ENCODE measurements at places on chromosomes 16 and 17.
A peak's percentile ranks its signal among the peaks of the same experiment; 100 is the strongest.

DNA sequence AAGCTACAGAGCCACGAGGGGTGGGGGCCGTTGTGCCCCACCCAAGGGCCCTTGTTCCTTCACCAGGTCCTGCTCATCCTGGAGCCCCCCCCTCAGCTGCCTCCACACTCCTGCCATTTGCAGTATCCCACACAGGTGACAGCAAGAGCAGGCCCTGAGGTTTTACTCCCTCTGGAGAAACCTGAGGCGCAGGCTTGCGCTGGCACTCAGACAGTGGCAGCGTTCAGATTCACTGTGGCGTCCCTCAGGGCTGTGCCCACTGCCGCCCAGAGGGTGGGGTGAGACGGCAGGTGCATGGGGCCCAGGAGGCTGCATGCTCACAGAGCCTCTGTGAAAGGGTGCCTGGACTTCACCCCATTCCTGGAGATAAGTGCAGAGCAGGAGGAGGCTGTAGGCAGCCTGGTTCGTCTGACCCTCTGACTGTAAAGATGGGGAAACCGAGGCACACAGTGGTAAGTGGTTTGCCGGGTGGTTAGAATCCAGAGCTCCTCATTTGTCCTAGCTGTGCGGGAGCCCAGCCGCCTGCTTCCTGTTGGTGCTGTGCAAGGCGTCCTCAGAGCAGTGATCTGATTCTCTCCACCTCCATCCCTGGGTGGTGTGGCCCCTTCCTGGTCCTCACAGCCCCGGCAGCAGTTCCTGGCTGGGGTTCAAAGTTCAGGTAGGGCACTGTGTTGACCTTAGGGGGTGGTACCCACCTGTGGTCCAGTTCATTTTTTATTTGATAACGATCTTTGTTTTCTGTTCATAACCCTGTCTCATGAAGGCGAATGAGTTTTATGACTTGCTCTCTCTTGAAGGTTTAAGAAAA lies 1.6 kb downstream of the SPIRE2 start:
- DNase-seq: no peak

- DNase-seq: no peak
Measured at GRCh38 chr17:75575197-75575596, 12.4 kb upstream of the MYO15B start.

DNA sequence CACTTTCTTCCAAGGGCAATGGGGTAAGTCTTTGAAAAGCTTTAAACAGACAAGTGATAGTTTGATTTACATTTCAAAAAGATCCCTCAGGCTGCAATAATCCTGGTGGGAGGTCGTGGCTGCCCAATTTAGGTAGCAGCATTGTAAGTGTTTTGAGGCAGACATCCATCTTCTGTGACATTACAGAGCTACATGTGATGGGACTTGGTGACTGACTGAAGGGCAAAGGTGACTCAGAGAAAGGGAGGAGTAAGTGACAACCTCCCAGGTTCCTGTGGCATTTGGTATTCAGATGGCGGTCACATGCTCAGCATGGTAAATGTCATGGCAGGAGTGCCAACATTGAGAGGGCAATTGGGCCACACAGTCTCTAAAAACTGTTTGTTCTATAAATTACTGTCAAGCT lies 26.5 kb downstream of the STAT3 start:
- no peak for DNase-seq

- DNase-seq: no peak
Measured at GRCh38 chr16:89407925-89408300, 82.4 kb downstream of the ANKRD11 start.

GRCh38 chr16:2478279-2478678 lies 3.4 kb downstream of the TBC1D24 start:
- DNase-seq: no peak

DNA sequence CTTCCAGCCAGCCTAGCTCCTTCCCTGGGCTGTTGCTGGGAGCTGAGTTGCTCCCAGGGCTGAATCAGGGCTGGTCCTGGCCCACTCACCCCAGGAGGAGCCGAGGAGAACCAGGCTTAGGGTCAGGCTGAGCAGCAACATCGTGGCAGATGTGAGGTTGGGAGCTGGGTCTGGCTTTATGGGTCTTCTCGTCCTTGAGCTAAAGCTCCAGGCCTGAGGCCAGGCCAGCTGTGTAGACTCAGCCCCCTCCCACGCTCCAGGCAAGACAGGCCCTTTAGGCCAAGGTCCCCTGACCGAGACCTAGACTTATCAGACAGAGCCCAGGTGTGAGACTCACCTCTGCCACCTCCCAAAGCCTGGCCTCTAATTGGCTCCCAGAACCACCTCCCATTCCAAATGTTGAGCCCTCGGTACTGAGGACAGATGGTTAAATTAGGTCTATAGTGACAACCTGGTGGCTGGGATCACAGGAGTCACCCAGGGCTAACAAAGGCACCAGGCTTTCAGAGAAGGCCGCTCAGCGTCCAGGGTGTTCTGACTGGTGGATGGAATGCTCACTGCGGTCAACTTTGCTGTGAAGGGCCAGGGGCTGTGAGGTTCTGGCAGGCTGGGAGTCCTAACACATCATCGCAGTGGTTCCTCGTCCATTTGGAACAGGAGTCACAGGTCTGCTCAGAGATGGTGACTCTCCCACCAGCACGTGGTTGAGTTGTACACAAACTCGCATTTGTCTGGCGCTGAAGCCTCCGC lies at the start of gene CTRL:
Gene CTRL, minus strand, starts transcription at position 151 of the 750 bp plus-strand sequence. Its CDS starts 10 bp downstream, at position 141.
- peak; percentile 13 for DNase-seq

GRCh38 chr16:80123189-80123588 lies 417.6 kb upstream of the DYNLRB2 start:
- no peak for DNase-seq

- peak; percentile 62 for DNase-seq
Measured at GRCh38 chr16:19935694-19936093, 51.0 kb upstream of the GPRC5B start.

GRCh38 chr17:76670020-76670717 lies 26.6 kb upstream of the ST6GALNAC1 start:
- DNase-seq: no peak

GRCh38 chr17:77802333-77802615 lies 156.2 kb upstream of the TNRC6C start:
- DNase-seq: no peak

DNA sequence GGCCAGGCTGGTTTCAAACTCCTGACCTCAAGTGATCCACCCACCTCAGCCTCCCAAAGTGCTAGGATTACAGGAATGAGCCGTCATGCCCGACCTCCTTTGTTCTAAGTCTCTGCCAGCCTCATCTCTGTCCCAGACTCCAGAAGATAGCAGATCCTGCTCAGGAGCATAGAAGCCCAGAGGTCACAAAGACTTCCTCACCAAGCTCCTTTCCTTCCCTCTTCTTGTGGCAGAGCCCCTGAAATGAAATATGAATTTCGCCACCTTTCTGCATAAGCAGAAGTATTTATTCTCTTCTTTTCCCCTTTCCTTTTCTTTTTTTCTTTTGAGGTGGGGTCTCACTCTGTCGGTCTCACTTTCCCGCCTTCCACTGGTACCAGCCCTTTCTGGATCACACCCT lies 11.5 kb upstream of the PIPOX start:
- DNase-seq: no peak

GRCh38 chr17:36152639-36153120 lies 23.8 kb downstream of the TBC1D3B start:
- no peak for DNase-seq

DNA sequence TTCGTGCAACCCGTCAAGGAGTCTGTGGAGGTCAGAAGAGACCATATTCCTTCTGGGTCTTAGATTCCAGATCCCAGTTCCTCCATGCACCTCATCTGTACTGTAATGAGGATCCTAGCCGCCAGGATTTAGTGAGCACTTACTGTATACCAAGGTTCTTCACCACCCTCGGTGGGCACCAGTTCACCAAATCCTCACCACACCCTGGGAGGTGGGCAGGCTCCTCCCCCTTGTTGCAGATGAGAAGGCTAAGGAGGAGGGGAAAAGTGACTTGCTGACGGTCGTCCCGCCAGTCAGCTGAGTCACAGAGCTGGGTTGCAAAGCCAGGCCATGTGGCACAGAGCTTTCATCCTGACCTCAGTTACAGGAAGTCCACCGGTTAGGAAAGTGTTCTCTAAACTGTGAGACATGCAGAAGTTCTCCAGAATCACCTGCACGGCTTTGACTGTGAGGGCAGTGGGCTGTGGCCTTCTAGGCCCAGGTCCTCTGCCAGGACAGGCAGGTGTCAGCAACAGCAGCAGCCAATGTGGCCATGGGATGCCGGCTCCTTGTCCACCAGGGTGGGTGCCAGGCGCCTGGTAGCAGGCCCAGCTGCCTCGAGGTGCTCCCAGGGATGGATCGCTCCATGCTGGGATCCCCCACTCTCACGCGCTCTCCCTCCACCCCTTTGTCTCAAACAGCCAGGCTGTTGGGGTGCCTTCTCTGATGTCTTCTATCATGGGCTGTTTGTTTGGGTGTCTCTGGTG lies 240.3 kb upstream of the GSE1 start:
- DNase-seq: peak; percentile 40

DNA sequence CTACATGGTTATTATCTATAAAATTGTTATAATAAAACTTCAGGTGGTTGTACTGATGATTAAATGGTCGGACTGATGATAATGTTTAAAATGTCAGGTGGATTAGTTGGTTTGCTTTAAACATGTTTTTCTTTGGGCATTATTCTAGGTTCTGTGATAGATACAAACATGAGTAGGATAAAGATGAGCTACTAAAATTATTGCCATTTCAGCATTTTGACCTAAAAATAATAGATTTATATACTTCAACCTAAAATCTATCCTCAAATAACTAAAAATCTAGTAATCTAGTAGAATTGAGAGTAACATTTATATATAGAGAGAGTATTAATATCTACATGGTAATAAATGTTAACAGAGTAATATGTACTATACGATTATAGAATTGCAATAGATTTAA lies 241.7 kb upstream of the CDH8 start:
- DNase-seq: no peak

GRCh38 chr17:50060951-50061712 lies 5.2 kb downstream of the ITGA3 start:
- no peak for DNase-seq

DNA sequence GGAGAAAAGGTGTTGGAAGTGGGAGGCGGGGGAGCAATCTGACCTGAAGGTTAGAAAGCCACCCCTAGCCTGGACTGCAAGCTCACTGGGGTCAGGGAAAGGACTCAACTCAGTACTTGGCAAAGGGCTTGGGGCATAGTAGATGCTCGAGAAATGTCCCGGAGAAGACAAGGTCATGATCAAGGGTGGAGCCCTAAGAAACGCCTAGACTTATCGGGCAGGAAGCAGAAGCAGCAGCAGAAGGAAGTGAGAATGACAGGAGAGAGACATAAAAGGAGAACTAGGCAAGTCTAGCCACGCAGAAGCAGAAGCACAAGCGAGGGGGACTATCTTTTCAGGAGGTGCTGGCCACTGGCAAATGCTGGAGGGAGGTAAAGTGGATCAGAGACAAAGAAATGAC lies 10.2 kb downstream of the COTL1 start:
- no peak for DNase-seq

DNA sequence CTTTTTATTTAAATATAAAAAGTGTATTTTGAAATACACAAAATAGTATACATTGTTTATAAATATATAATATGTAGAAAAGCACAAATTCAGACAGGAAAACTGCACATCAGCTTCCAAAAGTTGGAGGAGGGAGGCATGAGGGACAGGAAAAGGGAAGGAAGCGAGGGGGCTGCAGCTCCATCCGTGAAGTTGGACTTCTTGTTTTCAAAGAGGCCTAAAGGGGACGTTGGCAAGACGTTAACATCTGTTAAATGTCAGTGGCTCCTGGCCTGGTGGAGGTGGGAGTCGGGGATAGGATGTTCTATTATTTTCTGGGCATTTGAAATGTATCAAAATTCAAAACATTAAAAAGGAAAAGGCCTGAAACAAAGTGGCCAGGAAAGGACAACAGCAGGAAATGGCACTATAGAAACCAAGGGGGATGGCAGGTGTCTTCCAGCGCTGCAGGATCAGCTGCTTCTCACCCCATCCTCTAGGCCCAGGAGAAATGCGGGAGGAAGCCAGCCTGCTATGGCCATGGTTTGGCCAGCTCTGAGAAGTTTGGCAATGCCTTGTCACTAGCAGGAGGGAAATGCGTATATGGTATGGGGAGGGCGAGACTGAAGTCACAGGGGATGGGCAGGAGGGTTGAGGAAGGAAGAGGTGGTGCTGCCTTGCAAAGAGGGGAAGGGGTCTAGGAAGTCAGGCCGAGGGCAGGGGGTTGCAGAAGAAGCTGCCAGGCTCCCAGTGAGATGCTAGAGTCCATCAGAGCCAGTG lies 6.4 kb downstream of the CMTM2 start:
- no peak for DNase-seq

GRCh38 chr16:54512467-54512995 lies 225.9 kb upstream of the IRX3 start:
- DNase-seq: no peak

DNA sequence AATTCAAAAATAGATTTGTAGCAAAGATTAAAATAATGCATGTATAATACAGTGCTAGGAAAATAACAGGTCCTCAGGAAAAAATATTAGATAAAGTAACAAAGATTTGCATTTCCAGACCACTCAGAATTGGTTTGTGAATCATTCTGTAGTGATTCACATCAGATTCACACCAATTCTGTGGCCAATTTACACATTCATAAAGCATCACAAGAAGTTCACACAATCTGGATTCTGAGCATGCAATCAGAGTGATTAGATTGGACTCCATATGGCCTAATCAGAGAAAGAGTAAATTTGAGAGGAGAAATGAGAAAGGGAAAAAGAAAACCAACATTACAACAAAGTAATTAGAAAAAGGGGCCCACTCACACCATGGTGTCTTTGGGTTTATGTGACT lies 36.0 kb upstream of the SLC47A1 start:
- DNase-seq: no peak

DNA sequence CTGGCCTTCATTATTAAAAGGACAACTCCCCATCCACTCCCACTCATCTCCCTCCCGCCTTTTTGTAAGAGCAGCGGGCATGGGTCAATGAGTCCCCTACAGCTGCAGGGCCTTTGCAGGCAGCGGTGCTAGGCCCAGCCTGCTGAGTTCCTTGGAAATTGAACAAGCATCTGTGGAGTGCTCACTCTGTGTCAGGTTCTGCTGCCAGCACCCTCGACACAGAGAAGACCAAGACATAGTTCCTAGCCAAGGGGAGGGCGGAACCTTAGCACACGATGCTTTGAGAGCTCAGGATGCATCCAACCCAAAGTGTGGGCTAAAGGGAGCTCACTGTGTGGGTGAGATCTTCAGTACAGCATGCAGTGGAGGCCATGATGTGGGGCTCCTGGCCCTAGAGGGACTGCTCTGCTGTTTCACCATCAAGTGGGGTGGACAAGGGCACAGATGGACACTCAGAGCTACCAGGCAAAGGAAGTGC lies 27.6 kb downstream of the RMI2 start:
- DNase-seq: no peak

DNA sequence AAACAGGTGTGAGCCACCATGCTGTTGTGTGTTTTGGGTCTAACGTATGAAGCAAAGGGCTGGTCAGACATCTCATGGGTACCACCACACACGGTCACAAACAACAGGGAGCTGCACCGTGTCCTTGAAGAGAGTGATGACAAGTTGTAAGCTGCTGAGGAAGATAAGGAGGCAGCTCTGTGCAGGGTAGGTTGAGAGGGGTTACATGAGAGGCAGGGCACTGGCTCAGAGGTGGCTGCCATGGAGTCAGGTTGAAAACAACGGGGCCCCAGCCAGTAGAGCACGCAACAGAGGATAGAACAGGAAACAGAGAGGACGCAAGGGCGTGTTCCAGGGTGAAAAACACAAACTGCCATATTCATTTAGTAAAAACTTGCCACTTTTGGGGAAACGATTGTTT lies 52.2 kb downstream of the TRARG1 start:
- DNase-seq: no peak

All from BE2C (cell line).